Lung (tissue), 17 donors: ENCODE measurements at places on chromosomes 12 and 14. TPM values are rescaled to one million over a fixed set of nuclear protein-coding genes. Genes with fewer than 3 reads are reported as not detected.

Gene ATG14
- polyA plus RNA-seq, result 3.4 TPM

Gene TAS2R9
- not detected for polyA plus RNA-seq

Gene SYT10
- not detected for polyA plus RNA-seq

Gene GLIPR1L1
- not detected for polyA plus RNA-seq

Gene ZNF839
- 8.1 TPM for polyA plus RNA-seq
